ENCODE measurements at places on chromosomes 3 and 15.

DNA sequence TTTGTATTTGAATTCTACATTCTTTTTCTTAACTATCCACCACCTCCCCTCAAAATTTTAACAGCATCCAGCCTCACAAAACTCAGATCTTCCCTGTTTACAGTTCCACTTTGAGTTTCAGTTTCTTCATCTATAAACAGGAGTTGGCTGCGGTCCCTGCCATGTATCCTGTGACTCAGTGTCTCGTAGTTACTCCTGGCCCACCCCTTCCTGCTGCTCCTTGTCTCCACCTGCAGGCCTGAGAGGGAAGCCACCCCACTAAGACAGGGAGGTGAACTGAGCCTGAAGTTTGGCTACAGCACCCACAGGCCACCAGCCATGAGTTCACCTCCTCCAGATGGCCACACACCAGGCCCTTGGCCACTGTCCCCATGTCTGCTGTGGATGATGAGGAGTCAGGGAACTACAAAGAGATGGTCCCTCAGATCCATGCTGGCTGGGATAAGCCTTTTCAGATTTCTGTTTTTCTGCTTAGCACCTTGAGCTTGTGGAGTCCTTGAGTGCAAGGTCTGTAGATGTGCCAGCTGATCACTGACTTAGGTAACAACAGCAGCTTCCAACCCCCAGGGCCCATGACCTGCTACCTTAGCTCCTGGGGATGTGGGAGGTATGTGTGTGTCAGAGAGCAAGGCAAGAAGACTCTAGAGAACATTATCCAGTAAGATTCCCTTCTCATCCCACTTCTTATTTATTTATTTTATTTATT, 37.5 kb downstream of the CD86 start:
- DNase-seq: peak; percentile 50

GRCh38 chr15:99412082-99412481, 153.7 kb upstream of the MEF2A start:
- no peak for DNase-seq

- DNase-seq: no peak
Observed at GRCh38 chr3:59920822-59921221, 871.0 kb upstream of the CFAP20DC start.

DNA sequence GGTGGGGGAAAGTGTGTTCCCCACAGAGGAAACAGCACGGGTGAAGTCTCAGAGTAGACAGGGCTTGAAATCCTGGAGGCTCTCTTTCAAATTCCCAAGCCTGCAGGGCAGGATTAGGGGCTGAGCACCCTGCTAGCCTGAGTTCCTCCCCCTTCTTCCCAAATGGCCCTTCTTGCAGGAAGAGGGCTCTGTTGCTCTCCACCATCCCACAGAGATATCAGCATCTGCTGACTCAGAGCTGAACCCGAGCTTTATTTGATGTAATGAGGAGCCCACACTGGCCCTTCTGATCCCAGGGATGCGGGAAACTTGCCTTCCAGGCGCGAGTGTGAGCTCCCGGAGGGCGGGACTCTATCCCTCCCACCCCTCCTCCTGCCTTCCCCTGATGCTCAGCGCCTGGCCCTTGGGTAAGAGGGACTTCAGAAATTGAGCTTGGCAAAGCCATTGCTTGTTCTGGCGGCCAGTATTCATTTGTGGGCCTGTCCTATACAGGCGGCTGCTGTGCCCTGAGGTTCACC, 1.4 kb upstream of the STRA6 start:
- no peak for DNase-seq

- no peak for DNase-seq
Observed at GRCh38 chr3:78878789-78879188, 889.0 kb downstream of the ROBO1 start.

DNA sequence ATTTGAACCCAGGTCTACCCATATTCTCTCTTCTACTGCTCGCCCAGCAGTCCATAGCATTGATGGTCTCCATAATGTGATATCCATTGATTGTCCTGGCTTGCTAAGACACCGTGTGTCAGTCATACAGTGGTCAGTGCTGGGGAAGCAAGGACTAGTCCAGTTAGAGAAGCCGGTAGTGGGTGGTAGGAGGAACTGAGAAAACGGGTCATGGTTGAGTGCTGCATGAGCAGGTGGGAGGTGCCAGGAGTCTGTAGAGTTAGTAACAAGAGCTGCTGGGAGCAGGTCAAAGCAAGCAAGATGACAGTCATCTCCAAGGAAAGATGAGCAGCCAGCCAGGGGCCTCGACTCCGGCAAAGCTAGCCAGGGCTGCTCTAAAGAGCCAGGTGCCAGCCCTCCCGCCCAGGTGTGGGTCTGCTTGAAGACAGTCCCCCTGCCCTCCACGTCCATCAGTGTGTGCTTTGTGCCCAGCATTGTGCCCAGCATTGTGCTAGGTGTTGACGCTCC, 29.5 kb upstream of the USP3 start:
- peak; percentile 67 for DNase-seq

- no peak for DNase-seq
Observed at GRCh38 chr15:77992356-77993222, 84.9 kb downstream of the TBC1D2B start.

GRCh38 chr3:31615071-31615875, 82.5 kb downstream of the STT3B start:
- DNase-seq: no peak

DNA sequence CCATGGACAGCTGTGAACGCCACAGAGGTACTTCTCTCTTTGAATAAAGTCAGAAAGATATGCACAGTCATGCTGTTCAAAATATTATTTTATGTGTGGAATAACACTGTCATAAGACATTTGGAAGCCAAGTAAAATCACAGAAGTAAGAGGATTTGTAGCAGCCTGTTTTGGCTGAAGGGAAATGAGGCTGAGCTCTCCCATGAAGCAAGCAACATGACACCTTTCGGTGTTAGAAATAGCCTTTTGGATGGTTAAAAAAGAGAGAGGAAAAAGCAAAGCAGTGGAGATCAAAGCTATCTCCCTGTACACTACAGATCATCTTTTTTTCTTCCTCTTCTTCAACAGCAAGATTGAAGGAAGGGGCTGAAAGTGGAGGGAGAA, 755.3 kb downstream of the ROBO1 start:
- DNase-seq: no peak

DNA sequence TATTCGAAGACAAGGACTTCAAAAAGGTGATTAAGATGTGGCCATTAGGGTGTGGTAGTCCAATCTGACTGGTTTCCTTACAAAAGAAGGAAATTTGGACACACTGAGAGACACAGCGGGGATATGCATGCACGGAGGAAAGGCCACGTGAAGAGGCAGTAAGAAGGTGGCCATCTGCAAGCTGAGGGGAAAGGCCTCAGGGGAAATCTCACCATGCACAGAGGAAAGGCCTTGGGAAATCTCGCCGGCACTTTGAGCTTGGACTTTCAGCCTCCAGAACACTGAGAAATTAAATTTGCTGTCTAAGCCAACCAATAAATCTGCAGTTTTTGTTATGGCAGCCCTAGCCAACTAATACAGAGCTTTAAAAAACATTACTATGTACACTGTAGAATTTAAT, 78.8 kb downstream of the DLG1 start:
- DNase-seq: no peak

DNA sequence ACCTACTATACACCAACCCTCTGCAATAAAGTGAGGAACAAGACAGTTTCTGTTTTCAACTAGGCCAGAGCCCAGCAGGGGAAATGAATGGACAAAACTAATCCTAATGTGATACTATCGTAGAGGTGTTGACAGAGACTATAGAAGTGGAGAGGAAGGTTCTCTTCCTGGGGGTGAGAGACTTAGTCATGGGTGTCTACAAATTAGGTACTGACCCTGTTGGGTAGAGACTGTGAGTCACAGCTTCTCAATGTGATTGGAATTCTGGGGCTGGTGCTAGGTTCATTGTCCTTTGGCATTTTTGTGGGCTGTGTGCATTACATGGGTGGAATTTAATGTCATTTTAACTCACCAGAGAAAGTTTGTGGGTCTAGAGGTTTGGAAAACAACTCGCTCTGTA, 79.3 kb downstream of the ADAMTSL3 start:
- DNase-seq: no peak

DNA sequence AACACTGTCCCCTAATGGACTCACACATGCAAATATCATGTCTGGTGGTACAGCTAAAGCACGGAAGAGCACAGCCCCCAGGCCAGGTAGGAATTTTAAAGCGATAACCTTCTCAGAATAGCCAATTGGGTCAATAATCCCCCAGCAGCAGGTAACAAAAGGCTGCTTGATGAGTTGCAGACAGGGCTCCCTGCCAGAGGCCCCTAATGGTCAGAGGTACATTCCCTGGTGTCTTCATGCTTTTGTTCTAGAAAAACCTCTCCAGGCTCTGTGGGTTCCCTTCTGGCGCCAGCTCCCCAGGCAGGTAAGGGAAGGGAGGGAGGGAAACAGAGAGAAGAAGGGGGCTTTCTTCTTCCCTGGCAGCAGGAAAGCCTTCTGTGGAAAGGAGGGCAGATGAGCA, 43.4 kb upstream of the PRTG start:
- DNase-seq: no peak

- DNase-seq: no peak
Observed at GRCh38 chr3:5138214-5138981, 16.3 kb downstream of the ARL8B start.

GRCh38 chr3:188911026-188911850, 260.5 kb upstream of the TPRG1 start:
- no peak for DNase-seq

GRCh38 chr15:68990231-68990991, 24.1 kb upstream of the NOX5 start:
- DNase-seq: no peak

- no peak for DNase-seq
Observed at GRCh38 chr3:125037498-125038150, 18.2 kb downstream of the HEG1 start.

DNA sequence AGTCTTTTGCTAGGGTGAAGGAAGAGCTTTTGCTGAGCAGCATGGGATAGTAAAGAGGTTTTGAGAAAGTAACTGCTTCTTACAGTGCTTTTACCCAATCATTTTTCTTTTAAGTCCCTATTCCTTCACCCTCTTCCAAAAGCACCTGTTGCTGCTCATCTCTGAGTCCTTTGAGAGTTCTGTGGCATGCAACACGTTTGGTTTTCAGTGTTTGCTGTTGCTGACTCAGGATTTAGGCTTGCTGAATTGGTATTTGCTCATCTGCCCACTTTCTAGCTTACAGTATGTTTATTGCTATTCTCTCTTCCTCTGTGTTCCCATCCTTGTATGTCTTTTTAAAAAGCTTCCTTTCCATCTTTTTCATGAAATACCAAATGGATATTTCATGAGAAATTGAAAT, 55.9 kb upstream of the THRB start:
- DNase-seq: no peak

DNA sequence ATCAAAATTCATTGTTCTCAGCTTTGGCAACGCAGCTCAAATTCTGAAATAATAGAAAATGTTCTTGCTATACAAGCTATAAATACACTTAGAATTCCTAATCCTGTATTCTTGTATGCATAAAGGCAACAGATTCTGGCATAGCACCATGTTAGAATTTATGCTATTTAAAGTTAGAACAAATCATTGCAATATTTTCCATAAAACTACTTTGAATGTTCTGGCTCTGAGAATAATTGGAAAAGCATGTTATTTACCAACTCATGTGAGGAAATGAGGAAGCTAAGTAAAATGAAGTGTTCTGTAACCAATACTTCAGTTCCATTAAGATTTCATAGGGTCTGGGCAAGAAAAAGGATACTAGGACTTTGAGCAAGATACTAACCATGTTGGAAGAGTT, 888.9 kb downstream of the SQOR start:
- no peak for DNase-seq

DNA sequence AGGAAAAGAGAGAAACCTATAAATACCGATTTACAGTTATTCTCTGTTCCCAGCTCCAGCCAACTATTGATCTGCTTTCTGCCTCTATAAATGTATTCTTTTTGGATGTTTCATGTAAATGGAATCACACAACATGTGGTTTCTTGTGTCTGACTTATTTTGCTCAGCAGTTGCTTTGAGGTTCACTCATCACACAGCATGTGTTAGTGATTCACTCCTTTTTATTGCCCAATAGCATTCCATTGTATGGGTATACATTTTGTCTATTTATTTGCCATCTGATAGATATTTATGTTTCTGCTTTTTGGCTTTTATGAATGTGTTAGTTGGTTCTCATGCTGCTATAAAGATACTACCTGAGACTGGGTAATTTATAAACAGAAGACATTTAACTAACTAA, 23.6 kb downstream of the CCR1 start:
- no peak for DNase-seq

GRCh38 chr15:76988867-76989780, 5.8 kb upstream of the PSTPIP1 start:
- no peak for DNase-seq

DNA sequence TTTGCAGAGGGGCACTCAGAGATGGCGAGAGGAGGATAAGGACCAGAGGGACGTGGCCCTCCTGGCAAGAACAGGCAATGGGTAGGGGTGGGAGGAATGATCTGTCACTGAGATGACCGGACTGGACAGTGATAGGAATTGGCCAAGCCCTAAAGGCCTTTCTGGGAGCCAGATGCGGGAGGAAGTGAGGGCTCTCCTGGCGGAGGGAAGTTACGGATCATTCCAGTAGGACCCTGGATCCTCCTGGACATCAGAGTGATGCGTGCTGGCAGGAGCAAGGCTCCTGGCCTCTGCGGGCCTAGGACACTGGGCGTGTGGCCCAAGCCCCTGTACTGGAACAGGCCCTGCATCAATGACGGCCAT, 23.4 kb downstream of the KIF7 start:
- no peak for DNase-seq

DNA sequence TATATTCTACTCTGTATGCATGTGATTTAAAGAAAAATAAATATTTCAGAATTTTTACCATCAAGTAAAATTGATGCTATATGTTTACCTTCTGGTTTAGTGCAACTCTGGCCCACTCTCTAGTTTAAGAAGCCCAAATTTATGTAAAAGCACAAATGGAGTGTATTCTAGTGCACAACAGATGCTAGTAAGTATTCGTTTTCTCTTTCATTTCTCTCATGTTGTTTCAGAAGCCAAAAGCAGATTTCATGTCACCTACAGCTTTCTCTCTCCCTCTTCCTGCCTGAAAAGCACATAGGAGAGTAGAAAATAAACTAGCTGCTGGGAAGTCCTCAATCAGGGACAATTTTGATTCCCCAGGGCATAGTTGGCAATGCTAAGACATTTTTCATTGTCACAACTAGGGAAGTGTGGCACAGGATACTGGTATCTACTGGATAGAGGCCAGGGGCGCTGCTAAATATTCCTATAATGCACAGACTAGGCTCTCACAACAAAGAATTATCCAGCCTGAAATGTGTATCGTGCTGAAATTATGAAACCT, 147.4 kb upstream of the ARHGEF26 start:
- DNase-seq: no peak

DNA sequence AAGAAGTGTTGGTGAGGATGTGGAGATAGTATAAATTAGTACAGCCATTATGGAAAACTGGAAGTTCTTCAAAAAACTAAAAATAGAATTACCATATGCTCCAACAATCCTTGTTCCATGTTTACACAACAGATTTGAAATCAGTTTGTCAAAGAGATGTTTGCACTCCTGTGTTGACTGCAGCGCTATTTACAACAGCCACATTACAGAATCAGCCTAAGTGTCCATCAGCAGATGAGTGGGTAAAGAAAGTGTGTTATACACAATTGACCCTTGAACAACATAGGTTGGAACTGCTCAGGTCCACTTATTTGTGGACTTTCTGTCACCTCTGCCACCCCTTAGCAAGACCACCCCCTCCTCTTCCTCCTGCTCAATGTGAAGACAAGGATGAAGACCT, 34.7 kb downstream of the LMLN start:
- DNase-seq: no peak

GRCh38 chr15:70701891-70702568, 61.3 kb downstream of the UACA start:
- no peak for DNase-seq

- DNase-seq: no peak
Observed at GRCh38 chr15:42147431-42147735, 9.1 kb downstream of the PLA2G4F start.

GRCh38 chr3:53026382-53027162, 19.3 kb downstream of the SFMBT1 start:
- no peak for DNase-seq
